ENCODE measurements at places on chromosomes 16 and 17.

DNA sequence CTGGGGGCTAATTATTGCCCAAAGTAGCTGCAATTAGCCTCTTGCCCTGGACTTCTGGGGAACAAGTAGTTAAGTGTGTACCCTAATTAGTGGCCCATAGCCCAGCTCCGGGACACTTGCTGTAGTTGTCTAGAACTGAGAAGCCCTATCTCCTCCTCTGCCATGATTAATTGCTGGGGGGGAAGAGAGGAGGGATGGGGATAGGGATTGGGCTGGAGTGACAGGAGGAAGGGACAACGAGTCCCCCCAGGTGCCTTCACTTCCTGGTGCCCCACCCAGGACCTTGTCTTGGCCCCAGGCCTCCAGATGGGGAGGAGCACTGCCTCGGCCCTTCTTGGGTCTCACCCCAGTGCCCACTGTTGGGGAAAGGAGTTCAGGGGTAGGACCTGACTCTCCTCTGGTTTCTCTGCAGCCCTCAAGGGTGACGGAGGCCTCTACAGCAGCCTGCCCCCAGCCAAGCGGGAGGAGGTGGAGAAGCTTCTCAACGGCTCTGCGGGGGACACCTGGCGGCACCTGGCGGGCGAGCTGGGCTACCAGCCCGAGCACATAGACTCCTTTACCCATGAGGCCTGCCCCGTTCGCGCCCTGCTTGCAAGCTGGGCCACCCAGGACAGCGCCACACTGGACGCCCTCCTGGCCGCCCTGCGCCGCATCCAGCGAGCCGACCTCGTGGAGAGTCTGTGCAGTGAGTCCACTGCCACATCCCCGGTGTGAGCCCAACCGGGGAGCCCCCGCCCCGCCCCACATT lies 17.4 kb downstream of the NGFR start:
- no peak for DNase-seq

DNA sequence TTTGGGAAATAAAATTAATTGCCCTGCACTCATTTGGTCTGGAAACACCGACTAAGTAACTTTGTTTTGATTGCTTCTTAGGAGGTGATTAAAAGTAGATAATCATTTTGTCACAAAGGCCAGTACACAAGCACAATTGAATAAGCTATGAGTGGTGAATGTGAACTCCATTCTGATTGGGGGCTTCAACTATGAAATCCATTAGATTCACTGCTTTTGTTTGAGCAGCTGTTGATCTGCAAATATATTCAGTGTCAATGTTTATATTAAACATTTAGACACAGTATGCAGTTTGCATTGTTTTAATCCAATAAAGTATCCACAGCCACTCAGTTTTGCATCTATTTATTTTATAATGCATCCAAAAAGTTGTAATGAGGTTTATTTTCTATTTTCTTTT lies 817.5 kb downstream of the CDH11 start:
- no peak for DNase-seq

DNA sequence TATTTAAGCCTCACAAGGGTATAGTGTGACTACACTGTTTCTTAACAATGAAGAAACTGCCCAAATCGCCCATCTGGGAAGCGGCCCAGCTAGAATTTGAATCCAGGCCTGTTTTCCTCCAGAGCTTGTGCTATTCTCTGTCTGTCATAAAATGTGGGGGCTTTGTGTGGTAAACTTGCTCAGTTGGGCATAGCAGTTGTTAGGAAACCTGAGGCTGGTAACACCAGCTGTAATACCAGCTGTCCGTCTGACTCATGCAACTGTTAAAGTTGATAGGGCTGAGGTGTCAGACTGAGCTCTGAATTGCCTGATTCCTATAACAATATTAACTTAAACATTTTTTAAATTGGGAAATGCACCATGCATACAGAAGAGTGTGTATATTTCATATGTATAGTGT lies 9.3 kb downstream of the NOD2 start:
- DNase-seq = no peak

DNA sequence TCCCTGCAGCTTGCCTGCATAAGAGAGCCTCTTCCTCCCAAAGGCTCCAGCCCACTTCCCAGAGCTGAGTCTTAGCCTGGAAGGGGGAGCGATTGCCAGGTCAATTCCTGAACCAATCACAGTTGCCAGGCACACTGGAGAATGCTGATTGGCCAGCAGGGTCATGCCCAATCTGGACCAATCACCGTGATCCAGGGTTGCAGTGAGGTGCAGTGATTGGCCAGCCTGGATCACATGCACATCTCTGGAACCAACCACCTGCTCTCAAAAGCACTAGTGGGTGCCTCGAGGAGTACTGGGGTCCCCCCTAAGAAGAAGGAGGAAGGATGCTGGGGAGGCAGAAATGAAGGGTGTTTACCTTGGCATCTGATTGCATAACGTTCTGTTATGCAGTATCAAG lies 18.4 kb downstream of the NAGPA start:
- no peak for DNase-seq

DNA sequence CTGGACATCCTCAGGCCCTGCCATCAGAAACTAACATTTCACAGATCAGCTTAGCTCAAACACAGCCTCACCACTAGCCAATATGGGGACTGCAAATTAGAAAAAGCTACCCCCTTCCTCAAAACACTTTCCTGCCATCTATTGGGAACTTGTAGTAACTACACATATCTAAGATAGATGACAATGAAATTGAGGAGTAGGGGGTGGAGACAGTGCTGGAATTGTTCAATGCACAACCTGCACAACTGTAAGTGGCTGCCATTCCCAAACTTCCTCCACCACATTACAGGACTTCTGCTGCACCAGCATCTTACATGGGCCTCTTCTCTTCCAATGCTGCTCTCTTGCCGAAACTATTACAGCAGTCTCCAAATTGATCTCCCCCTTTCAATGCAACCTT lies 21.9 kb downstream of the AIPL1 start:
- no peak for DNase-seq

GRCh38 chr17:75695830-75696271 lies 25.4 kb upstream of the ITGB4 start:
- no peak for DNase-seq

- DNase-seq = no peak
Measured at GRCh38 chr16:81429045-81429521, 15.5 kb upstream of the CMIP start.

- DNase-seq = no peak
Measured at GRCh38 chr17:16474012-16474725, 17.8 kb downstream of the LRRC75A start.

DNA sequence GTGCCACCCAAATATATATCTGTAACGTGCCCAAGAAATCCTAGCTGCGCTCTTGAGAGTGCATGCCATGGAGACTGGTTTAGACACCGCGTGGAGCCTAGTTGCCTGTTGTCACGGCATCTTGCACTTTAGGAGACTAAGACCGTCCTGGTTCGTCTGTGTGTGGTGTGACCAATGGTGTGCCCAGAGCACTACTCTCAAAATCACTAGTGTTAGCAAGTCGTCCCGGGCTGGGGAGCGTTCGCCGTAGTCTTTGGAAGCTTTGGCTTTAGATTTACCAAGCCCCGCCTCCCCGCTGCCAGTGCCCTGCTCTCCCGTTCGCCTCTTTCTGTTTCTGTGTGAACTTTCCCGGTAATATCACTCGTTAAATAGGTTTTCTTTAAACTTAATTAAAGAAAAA lies 27.0 kb downstream of the CLUH start:
- DNase-seq = no peak

- no peak for DNase-seq
Measured at GRCh38 chr16:54118846-54119245, 167.7 kb downstream of the IRX3 start.

- no peak for DNase-seq
Measured at GRCh38 chr16:27138257-27138656, 65.1 kb upstream of the KDM8 start.

- DNase-seq = no peak
Measured at GRCh38 chr17:18182978-18183333, 672 bp upstream of the ALKBH5 start.

DNA sequence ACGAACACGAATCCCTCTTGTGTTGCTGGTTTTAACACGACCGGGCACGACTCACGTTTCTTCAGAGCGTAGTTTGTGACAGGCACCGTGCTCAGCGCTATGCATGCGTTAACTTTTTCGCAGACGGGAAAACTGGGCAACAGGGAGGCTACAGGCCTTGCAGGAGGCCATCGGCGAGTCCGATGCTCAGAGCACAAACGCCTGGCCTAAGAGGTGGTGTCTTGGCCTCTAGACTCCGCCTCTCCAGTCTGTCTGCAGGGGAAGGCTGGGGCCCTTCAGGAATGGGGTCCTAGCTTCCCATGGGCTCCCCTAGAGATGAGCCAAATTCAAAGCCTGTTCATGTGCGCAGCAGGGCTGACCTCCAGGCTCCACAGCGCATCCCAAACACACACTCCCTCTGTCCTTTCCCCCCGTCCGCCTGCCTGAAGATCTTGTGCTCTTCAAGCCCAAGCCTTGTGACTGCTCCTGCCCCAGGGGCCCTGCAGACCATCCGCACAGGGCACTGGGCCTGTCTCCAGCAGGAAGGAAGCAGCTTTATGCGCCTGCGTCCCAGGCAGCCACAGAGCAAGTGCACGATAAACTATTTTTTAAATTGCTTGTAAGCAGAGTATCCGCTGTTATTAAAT lies 3.1 kb downstream of the CLCN7 start:
- DNase-seq = no peak

DNA sequence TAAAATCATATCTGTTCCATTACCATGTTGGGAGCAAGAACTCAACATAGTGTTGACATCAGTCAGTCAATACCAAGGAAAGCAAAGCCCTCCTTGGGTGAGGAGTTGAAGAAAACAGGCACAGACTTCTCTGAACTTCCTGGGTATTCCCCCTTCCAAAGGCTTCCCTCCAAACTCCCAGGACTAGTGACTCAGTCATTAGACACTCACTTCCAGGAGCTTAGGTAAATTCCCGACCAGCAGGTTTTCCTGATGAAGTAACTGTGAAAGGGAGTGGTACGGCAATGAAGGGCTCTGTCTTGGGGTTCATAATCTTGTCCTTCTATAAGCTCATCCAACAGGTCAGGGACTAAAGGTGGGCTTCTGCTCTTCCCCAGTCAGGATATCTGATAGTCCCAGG lies 293.8 kb upstream of the AXIN2 start:
- DNase-seq = no peak

DNA sequence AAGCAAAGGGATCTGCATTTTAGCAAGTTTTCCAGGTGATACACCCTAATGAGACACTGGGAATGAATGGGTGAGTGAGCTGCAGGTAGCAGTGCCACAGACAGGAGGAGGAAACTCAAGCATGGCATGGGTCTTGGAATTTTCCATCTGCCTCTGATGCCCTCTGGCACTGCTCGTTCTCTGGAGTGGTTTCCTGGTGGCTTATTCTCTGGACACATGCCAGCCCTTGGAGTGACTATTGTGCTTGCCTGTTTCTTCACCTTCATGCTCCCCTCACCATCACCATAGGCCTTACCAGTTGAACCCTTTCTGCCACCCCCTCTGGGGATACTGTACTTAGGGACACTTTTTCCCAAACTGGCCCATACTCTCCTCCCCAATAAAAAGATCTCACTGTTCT lies 1.6 kb downstream of the COASY start:
- no peak for DNase-seq

- no peak for DNase-seq
Measured at GRCh38 chr16:67120025-67120424, 10.3 kb downstream of the PHAF1 start.

- no peak for DNase-seq
Measured at GRCh38 chr16:73255031-73255430, 207.1 kb upstream of the ZFHX3 start.
